Right cardiac atrium (tissue), 5 donors: ENCODE measurements at places on chromosomes 12 and 14. TPM values are rescaled to one million over a fixed set of nuclear protein-coding genes. Genes with fewer than 3 reads are reported as not detected.

DNA sequence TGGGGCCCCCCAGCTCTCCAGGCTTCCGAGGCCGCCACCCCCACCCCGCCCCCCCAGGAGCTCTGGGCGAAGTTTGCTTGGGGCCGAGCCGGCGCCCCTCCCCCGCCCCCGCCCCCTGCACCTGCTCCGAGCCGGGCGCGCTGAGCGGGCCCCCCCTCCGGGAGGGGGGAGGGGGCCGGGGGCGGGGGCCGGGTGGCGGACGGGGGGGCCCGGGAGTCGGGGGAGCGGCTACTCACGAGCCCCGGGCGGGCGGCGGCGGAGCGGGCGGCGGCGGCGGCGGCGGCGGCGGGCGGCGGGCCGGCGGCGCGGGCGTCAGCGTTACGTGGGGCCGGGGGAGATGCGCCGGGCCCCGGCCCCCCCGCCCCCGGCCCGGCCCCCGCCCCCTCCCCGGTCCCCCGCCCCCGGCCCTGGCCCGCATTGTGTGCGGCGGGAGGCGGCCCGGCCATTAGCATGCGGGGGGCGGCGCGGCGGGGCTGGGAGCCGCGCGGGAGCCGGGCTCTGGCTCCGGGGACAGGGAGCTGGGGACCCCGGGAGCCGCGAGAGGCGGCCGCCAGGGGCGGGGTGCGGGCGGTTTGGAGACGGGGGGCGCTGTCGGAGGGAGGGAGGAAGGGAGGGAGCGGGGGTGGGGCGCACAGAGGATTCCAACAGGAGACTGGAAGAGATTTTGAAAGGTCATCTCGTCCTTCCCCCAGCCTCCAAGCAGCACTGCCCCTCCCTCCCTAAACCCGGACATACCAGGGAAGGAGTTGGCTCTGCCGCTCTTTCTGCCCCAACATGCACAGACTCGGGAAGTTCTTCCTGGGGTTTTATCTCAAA, at the start of gene ZNF219:
Gene ZNF219, minus strand, starts transcription at position 580 of the 816 bp plus-strand sequence. CDS start 5,064 bp downstream, outside the sequence.
- peak; percentile 88 for DNase-seq

GRCh38 chr14:101559624-101560533, 1.4 kb upstream of the DIO3 start:
- DNase-seq, result peak; percentile 77

- no peak for DNase-seq
These were observed 646.2 kb downstream of the SOX5 start for GRCh38 chr12:23303220-23303619.

DNA sequence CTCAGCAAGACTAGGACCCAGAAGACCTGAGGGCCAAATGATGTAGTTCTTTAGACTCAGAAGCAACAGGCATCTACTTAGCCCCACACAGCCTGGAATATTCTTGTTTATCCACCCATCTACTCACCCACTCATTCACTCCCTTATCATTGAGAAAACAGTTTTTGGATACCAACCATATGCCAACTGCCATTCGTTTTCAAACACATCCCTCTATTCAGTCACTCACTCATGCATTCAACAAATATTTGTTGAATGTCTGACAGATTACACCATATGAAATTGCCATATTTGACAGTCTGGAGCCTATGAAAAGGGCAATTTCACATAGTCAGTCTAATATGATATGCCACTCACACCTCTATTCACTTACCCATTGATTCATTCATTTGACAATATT, 103.2 kb downstream of the NT5DC3 start:
- no peak for DNase-seq

DNA sequence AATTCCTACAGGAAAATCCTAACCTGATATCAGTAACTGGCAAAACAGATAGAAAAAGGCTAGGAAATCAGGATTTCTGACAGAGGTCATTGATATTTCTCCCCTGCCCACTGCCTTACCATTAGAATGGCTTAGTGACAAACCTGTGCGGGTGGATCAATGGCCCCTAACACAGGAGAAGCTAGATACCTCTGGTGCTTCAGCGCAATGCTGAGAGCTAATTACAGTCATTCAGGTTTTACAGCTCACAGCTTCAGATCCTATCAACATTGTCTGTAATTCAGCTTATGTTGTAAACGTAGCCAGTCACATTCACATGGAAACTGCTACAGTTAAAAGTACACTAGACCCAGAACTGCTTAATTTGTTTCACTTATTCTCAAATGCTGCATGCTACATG, 17.4 kb upstream of the SLC10A1 start:
- no peak for DNase-seq

GRCh38 chr12:73935817-73936216, 601.8 kb upstream of the ATXN7L3B start:
- DNase-seq, result no peak

DNA sequence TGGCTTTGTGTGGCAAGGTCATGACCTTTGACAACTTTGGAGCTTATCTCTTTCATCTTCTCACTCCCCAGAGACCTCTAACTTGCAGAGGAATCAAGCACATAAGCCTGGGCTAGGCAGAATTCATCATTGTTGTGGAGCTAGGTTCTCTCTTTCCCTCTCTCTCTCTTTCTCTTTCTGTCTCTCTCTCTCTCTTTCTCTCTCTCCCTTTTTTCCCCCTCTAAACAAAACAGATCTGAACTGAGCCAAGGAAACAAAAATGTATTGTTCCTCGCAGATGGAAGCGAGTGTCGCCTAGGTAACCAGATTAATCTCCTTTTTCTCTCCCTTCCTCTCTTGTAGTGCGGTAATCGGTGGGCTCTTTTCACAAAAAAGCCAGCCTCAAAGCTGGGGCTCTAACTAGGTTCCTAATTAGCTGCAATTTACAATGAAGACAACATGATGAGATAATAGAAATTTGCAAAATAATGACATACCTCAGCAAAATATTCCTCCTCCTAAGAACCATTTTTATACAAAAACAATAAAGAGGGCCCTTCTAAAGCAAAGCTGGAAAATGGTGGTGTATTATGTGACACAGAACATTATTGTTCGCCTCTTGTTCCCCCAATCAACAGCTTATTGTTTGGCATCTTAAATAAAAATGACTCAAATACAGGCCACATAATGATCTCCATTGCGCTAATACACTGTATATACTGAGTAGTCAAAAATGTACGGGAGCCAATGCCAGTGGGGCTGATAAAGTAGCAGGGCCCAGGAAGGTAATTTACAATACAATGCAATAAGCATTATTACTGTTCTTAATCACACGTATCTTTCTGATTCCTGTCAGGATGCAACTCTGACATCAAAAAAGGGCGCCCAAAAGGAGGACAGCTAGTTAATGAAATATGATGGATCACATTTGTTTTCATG, 65.7 kb upstream of the SOX5 start:
- DNase-seq, result no peak

GRCh38 chr14:50801706-50802105, 29.3 kb downstream of the NIN start:
- DNase-seq, result no peak

DNA sequence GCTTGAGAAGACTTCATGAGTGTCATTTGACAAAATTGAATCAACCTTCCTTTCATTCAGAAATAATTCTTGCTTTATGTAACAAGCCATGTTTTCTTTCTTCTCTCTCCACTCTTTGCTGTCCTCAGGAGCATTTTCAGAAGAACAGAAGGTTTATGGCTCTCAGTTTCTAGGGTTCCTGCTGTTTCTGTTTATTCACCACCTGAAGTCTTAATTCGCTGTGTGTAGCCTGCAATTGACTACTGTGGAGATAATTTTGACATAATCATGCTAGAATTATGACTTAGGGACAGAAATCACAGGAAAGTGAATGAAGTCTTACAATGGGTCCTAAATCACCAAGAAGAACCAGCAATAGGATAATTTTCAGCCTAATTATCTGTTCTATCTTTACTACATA, 7.2 kb upstream of the PLEKHG7 start:
- no peak for DNase-seq

Gene PZP
- 0.36 TPM for polyA plus RNA-seq

Gene MYF5
- polyA plus RNA-seq, result not detected

Gene HOXC12
- not detected for polyA plus RNA-seq

Gene PFDN5
- 764 TPM for polyA plus RNA-seq

Gene TMEM132D
- not detected for polyA plus RNA-seq

Gene DAAM1
- polyA plus RNA-seq, result 30.7 TPM

Gene SDSL
- polyA plus RNA-seq, result 8.0 TPM

Gene ASCL1
- not detected for polyA plus RNA-seq

Gene NOS1
- polyA plus RNA-seq, result 0.07 TPM
